B cell (primary cell): ENCODE measurements at places on chromosomes 12 and 14. TPM values are rescaled to one million over a fixed set of nuclear protein-coding genes. Genes with fewer than 3 reads are reported as not detected.

BMAL2 gene
- total RNA-seq: 1.3 and 2.8 TPM in 2 replicates

SLC25A47 gene
- not detected in 2 replicates for total RNA-seq

DNA sequence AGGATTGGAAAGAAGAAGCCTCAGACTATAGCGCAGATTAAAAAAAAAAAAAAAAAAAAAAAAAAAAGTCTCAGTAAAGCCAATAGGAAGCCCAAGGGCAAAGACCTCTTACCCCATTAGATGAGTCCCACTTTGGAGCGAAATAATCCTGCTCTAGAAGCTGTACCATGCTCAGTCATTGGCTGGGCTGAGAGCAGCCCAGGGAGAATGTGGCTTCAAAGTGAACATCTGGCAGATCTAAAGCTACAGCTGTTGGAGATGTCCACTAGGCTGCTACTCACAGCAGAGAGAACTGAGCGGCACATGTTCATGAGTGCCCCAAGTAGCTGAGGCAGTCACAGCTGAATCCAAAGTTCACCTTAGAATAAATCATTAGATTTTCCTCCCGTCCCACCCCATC lies 560.9 kb downstream of the MED13L start:
- DNase-seq: no peak

- DNase-seq: no peak
Observed at GRCh38 chr14:82387699-82388098, 854.0 kb upstream of the SEL1L start.
